Activated CD4-positive, alpha-beta T cell treated with anti-CD3 and anti-CD28 coated beads for 1 hour (primary cell): ENCODE measurements at places on chromosomes 7 and 10.

- DNase-seq: no peak
Observed at GRCh38 chr7:22302193-22302592, 54.8 kb downstream of the RAPGEF5 start.

GRCh38 chr10:129718548-129719414, 245.3 kb downstream of the EBF3 start:
- DNase-seq: no peak

DNA sequence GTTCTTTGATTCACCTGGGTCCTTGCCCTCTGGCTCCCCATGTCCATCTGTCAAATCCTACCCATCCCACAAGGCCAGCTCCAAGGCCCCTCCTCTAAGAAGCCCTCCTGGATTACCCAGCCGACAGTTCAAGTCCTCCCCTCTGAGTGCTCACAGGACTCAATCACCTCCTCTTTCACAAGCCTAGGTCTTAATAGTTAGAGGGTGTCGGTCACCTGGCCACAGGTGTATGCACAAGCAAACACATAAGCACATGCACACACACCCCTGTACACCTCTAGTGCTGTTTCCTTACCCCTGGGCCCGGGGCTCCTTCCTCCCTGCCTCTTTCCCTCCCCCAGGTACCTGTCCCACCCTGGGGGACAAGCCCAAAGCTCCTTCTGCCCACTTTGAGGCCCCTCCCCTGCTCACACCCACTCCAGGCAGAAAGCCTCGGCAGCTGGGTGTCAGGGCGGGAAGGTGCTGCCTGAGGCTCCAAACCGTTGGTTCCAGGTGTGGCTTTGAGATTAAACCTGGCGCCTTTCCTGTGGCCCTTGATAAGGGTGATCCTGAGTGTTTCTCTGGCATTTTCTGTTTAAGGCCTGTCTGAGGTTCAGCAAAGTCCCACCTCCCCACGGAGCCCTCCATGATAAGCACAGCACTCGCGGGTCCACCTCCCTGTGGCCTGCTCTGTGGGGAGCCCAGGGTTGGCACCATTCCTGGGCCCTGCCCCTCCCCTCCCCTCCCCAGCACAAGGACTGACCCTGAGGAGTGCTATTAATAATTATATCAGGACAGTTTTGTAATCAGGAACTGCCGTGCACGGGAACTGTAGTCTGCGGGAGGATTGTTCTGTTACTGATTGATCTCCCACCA, 14.6 kb upstream of the AQP1 start:
- DNase-seq: no peak

- DNase-seq: no peak
Observed at GRCh38 chr7:74496272-74496671, 42.6 kb downstream of the GTF2IRD1 start.

GRCh38 chr10:126420567-126421300, 32.5 kb upstream of the ADAM12 start:
- no peak for DNase-seq

DNA sequence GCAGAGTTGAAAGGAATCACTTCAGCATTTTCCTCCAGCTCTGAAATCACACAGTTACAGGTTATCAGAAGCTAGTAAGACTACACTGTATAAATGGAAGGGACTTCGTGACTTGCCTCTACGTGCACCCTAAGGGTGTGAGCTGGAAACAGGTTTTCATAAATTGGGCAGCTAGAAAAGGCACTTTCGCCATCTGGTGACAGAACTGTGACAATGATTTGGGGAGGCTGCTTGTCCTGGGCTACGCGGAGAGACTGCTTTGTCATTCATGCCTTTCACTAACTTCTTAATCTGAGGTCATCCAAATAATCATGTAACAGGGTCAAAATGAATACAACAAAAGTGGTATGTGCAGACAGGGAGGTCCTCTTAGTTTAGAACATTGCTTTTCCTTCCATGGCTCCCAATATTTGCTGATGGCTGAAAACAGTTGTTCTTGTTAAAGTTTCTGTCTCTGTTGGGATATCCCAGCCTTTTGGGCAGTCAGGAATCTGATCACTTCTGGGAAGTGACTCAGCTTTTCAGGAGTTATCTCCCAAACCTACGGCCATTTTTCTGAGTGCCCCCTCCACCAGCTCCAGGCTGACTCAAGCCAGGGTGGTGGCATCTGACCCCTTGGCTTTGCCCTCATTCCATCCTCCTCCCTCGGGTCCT, 17.8 kb downstream of the VWC2 start:
- DNase-seq: no peak

DNA sequence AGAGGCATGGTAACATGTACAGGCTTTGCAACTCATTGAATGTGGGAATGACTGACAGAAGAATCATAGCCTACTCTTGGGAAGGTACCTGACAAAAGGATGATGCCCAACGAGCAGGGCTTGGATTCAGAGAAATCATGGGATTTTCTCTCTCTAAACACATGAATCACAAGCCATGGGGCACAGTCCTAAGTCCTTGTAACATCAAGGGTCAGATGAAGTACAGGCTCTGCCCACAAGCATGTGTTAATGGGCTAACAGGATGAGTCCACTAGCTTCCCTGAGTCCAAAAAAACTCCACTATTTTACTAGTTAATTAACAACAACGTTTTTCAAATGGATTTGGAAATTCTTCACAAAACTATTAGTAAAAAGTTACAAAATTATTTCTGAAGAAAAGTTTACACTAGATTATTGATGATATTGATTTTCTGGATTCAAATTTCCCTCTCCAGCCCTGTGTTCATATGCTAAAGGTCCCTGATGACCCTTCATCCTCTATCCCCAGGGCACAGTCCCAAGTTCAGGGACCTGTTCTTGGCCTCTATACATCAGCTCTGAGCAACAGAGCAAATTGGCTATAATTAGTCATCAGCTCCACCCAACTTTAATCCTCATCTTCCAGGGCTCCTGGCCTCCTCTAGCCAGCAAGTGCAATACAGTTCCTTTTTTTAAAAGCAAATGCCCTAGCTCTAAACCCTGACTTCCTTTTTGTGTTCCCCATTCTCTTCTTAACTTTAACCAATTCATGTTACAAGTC, 99.8 kb downstream of the GSAP start:
- no peak for DNase-seq

- DNase-seq: no peak
Observed at GRCh38 chr10:129929343-129930292, 34.5 kb downstream of the EBF3 start.

DNA sequence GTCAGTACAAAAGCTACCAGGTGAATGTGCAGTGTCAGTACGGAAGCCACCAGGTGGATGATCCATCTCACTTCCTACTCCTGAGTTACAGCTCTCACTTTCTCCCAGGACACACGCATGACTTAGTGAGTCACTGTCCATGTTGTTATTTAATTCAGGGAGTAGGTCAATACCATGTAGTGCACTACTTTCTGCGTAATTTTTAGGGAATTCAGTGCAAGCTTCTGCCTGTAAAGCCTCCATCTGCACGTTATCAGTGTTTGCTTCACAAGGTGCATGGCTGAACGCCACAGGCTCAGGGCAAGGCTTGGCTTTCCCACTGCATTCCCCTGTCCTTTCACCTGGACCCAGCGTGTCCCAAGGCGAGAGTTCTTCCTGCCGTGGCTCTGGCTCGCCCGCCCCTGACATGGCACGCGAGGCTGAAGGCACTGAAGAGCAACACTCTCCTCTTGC, 59.5 kb downstream of the LARP4B start:
- DNase-seq: no peak

DNA sequence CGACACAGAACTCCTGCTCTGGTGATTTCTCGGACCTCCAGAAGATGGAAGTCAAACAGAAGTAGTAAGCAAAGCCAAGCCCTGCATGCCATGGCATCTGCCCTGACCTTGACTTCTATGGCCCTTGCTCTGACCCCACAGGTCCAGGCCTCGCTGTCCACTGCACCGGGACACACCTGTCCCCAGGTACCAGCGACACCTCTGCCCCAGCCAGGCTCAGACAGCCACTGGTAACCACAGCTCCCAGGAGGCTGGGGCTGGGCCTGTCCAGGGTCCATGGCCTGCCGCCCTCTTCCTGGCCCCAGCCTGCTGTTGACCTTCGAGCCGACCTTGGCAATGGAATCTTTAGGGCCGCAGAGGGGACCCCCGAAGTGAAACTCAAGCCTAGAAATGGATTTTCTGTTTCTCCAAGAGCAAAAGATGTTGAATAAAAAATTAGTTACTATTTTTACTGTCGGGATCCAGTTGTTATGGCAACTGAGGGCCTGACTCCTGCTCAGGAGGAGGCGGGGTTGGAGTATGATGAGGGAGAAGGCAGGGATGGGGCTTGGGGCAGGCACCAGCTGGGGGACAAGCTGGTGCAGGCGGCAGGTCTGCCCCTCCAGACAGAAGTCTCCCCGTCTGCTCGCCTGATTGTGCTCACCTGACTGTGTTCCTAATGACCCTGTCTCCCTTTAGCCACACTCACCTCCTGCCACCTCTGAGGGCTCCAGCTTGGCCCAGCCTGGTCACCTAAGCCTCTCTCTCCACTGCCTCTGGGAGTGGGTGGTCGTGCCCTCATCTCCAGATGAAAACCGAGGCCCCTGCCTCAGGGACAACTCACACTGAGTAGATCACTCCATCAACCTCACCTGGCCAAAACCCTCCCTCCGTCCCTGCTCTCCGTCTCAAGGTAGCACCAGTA, 4.1 kb upstream of the MMD2 start:
- no peak for DNase-seq

GRCh38 chr10:31687663-31688482, 240.8 kb downstream of the ARHGAP12 start:
- no peak for DNase-seq

DNA sequence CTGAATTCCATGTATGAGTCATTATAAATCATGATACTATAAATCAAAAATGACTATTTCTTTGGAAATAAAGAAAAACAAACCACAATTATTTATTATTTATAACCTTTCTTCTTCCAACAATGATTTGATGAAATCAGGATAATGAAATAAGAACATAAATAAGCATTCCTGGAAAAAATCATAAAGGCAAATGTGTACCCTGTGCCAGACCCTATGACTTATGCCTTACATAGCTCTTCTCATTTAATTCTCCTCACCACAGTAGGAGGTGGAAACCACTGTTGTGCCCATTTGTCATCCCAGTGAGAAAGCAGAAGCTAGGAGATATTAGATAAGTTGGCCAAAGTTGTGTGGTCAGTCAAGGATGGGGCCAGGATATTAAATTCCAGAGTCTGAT, 255.1 kb downstream of the DOCK4 start:
- DNase-seq: no peak

DNA sequence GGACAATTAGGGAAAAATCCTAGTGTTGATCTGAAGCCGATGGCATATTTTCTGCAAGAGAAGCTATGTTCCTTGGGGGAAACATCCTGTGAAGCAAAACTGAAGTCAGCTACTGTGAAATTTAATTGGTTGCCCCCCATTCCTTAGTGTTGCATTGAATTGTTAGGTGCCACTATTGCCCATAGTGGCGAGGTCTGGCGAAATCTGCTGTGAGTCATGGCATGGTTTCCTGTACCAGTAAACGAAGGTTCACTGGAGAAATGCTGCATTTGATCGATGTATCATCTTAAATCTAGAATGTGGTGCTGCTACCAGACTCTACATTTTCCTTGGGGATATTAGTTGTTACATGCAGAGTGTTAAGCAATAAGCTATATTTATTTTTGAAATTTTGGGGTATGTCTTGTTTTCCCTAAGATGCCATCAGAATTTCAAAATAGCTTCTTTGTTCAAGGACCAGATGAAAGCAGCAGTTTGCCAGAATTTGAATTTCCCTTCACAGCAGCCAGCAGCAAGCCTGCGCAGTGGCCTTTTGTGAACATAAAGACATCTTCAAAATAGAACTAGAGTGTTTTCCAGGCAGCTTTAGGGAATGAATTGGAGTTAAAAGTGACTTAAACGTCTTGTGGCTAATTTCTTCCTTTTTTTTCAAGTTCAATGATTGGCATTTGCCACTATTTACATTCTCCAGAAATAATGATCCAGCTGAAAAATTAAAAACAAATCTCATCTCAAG, 348.6 kb upstream of the COBL start:
- DNase-seq: no peak

- DNase-seq: no peak
Observed at GRCh38 chr7:2165610-2166594, 66.8 kb downstream of the MAD1L1 start.

DNA sequence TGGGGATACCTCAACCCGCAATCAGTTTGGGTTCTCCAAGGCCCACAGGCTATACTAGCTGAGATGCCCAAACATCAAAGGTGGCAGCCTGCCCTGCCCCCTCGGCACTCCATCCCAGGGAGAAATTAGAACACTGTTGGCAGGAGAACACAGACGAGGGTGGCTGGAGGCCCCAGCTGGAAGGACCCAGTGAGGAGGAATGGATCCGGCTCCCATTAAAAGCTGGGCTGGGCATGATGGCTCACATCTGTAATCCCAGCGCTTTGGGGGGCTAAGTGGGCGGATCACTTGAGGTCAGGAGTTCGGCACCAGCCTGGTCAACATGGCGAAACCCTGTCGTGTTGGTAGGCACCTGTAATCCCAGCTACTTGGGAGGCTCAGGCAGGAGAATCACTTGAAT, 199.9 kb upstream of the GNAI1 start:
- no peak for DNase-seq

DNA sequence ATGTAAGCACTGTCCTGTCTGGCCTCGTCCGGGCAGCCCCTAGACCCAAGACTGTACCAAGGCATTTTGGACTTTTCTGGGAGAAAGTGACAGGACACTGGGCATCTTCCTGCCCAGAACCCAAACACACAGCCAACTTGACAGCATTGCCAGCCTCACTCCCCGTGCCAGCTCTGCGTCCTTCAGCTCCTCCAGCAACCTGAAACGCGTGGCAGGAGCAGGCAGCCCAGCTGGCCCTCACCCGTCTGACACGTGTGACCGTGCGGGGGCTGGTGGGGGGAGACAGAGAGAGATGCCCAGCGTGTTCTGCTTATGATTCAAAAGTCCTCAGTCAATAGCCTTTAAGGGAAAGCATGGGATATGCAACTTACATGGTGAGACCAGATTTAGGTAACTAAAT, 50.3 kb upstream of the SLC29A3 start:
- DNase-seq: no peak

DNA sequence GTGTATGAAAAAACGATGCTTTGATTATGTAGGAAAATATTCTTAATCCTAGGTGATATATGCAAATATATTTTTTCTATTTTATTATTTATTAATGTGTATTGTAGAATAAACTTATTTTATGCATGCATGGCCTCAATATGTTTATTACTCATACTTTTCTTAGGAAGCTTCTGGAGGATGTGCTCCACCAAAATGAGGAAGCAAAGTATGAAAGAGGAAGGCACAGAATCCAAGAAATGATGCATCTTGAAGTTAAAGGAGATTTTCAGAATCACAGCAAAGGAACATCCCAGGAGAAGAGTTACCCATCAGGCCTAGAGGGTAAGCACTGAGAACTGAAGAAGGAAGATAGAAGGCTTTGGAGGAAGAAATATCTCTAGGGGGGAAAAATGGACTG, 35.0 kb upstream of the MRPS16 start:
- DNase-seq: no peak
